ENCODE measurements at places on chromosomes 2 and 18. TPM values are rescaled to one million over a fixed set of nuclear protein-coding genes. Genes with fewer than 3 reads are reported as not detected.
A peak's percentile ranks its signal among the peaks of the same experiment; 100 is the strongest.

The MFSD2B gene
- total RNA-seq = 0.40 TPM

The GAREM2 gene
- total RNA-seq = 2.6 TPM

The ALK gene
- 0.30 TPM for total RNA-seq

The LRATD1 gene
- 3.1 TPM for total RNA-seq

The NABP1 gene
- 35.7 TPM for total RNA-seq

The TCF4 gene
- total RNA-seq = 94.4 TPM

The STK17B gene
- total RNA-seq = 54.4 TPM

The TNP1 gene
- total RNA-seq = not detected

The ABCG8 gene
- total RNA-seq = not detected

The SMYD1 gene
- total RNA-seq = not detected

DNA sequence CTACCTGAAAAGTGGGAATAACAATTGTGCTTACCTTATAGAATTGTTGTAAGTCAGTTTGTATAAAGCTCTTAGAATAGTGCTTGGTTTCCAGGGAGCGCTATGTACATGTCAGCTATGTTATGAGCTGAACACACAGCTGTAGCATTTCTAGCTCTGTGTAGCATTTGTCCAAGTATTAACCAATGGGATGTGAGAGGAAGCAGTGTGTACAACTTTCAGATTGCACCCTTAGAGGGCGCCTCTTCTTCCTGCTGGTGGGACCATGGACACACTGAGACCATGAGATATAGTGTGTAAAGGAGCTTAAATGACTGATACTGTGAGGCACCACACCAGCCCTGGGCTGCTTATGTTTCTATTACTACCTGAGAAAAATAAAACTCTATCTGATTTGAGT, 380.2 kb downstream of the LNPK start:
- H3K36me3 ChIP-seq = no peaks in the 10 kb centered on the region
- no peaks in the 10 kb centered on the region for H3K27me3 ChIP-seq
- H3K4me1 ChIP-seq = no peaks in the 10 kb centered on the region
- H3K27ac ChIP-seq = no peak overlapping the region
- no peak overlapping the region for H3K4me3 ChIP-seq

GRCh38 chr2:232793271-232793670, 16.9 kb upstream of the KCNJ13 start:
- H3K4me1 ChIP-seq = no peaks in the 10 kb centered on the region
- no peak overlapping the region for H3K4me3 ChIP-seq
- no peaks in the 10 kb centered on the region for H3K27me3 ChIP-seq
- no peak overlapping the region for H3K27ac ChIP-seq
- peaks cover 37% of the 10 kb centered on the region for H3K36me3 ChIP-seq
- DNase-seq = no peak

GRCh38 chr18:79608535-79608934, 71.1 kb upstream of the CTDP1 start:
- DNase-seq = peak; percentile 61
- H3K4me3 ChIP-seq = no peak overlapping the region
- no peaks in the 10 kb centered on the region for H3K27me3 ChIP-seq
- H3K36me3 ChIP-seq = no peaks in the 10 kb centered on the region

DNA sequence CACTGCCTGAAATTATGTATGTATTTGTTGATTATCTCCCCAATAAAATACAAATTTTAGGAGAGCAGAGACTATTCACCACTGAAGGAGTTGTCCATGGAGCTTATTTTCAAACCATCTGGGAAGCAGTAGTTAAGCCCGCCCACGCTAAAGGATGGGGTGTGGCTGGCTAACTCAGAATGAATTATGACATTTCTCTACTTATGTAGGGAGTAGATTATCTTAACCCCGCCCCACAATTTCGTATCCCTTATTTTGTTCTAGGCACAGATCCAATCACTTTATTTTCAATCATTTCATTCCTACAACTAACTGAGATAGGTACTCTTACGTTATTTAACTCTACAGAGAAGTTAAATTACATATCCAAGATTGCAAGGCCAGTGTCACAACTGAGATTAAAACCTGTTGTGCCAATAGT, 1.4 kb upstream of the LAPTM4A start:
- no peak for DNase-seq
- no peaks in the 10 kb centered on the region for H3K36me3 ChIP-seq
- H3K27me3 ChIP-seq = no peaks in the 10 kb centered on the region
- peak overlapping the region; percentile 98 for H3K27ac ChIP-seq

DNA sequence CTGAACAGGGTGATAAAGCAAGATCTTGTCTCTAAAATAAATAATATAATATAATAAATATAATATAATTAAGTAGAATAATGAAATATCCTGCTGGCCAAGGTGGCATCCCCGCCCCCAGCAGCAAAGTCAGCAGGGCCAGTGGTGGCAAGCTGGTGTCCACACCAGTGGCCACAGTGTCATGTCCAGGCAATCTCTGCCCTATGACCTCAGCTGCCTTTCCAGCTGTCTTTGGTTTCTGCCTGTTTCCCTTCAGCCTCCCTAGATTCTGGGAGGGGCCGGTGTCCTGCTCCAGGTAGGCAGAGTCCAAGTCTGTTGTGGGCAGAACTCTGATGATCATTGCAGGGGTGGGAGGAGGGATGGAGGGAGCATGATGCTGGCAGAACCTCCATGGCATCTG, 16.2 kb upstream of the STEAP3 start:
- no peak overlapping the region for H3K4me3 ChIP-seq
- H3K36me3 ChIP-seq = no peaks in the 10 kb centered on the region
- DNase-seq = no peak
- H3K27me3 ChIP-seq = no peaks in the 10 kb centered on the region

- H3K27ac ChIP-seq = no peak overlapping the region
- no peaks in the 10 kb centered on the region for H3K4me1 ChIP-seq
- DNase-seq = no peak
Measured at GRCh38 chr2:88669482-88670214, 21.8 kb upstream of the RPIA start.

- H3K4me3 ChIP-seq = no peak overlapping the region
- DNase-seq = no peak
- no peak overlapping the region for H3K27ac ChIP-seq
- H3K36me3 ChIP-seq = no peaks in the 10 kb centered on the region
Measured at GRCh38 chr2:191333911-191334357, 88.7 kb downstream of the MYO1B start.

DNA sequence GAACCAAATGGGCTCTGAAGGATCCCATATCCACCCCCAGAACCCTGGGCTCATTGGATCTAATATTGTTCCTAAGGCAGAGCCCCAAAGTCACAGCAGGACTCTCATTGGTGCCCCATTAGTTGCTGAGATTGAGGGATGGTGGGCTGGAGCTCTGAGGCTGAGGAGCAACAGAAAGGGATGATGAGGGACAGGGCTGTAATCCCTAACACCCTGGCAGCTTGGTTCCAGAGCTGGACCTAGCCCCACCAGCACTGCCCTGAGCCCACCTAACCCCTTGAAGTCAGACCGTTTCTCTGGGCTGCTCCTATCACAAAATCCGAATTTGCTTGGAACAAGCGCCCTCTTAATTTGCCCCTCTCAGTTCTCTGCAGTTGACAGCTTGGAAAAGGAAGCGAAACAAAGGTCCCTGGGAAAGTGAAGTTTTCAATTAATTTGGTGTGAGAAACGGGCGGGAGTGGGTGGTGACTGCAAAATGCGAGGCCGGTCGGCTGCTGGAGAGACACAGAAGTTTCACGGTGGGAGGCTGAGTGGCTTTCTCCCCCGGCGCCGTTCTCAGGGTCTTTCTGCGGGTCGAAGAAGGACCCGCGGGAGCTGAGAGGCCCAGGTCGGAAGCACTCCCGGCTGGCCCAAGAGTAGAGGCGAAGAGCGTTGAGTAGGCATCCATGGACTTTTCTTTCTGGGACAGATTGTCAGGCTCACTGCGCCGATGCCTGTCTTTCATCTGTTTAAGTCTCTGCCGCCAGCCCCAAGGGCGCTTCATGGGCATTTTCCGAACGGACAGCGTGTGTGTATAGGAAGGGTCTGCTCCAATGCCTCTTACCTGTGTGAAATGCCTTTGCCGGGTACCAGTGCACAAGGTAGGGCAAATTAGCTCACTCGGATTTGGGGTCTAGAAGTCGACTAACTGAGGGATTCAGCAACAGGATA, 927 bp upstream of the HOXD13 start:
- DNase-seq = no peak
- no peak overlapping the region for H3K27ac ChIP-seq
- H3K27me3 ChIP-seq = no peaks in the 10 kb centered on the region
- H3K4me3 ChIP-seq = no peak overlapping the region

GRCh38 chr18:80239830-80240229, 7.5 kb downstream of the PARD6G start:
- H3K4me1 ChIP-seq = no peaks in the 10 kb centered on the region
- no peak overlapping the region for H3K27ac ChIP-seq

DNA sequence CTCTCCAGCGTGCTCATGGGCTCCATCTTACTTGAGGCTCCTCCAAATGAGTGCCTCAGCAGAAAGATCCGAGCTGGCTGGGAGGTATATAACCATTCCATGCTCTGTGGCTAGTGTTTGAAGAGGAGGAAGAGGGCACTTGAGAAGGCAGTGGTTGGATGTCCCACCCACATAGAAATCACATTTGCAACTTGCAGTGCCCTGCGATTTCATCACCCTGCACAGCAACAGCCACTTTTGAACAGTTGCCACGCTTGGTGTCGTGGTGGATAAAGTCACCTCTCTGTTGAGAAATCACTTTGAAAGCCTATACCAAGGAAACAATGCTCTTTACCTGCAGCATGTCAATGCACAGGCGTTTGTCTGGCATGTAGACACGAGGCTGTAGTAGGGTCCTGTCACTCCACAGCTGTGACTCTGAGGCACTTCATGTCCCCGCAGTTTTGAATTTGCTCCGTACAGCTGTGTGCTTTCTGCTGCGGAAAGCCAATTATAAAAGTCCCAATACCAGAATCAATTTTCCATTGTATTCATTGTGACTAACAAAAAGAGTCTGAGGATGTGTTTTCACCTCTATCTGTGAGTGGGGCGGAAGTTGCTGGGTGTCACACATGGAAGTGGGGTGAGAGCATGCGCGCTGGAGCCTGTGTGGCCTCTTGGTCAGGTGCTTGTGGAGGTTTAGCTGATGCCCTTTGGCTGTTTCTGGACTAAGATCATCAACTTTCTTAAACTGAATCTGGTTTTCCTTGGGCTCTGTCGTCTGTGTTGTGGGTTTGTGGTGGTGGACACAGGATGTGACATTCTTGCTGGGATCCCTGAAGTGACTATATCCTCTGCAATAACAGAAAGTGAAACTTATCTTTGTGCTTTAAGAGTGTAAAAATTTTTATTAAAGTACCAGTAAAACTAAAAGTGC, 2.8 kb downstream of the CNDP2 start:
- peak overlapping the region; percentile 27 for H3K4me3 ChIP-seq
- DNase-seq = peak; percentile 89
- H3K27ac ChIP-seq = peak overlapping the region; percentile 97

DNA sequence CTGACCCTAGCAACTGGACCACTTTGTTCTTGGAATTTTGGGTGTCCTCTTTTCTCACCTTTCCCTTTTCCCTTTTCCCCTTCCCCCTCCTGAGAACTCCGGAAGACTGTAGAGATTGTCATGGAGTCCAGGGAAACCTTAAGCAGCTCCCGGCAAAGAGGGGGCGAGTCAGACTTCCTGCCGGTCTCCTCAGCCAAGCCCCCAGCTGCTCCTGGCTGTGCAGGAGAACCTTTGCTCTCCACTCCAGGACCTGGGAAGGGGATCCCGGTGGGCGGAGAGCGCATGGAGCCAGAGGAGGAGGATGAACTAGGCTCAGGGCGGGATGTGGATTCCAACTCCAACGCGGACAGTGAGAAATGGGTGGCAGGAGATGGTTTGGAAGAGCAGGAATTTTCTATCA, 20.5 kb downstream of the SETBP1 start:
- H3K4me1 ChIP-seq = peaks cover 17% of the 10 kb centered on the region
- DNase-seq = no peak
- H3K27ac ChIP-seq = peak overlapping the region; percentile 13
- H3K27me3 ChIP-seq = no peaks in the 10 kb centered on the region
- no peak overlapping the region for H3K4me3 ChIP-seq
- H3K36me3 ChIP-seq = no peaks in the 10 kb centered on the region

DNA sequence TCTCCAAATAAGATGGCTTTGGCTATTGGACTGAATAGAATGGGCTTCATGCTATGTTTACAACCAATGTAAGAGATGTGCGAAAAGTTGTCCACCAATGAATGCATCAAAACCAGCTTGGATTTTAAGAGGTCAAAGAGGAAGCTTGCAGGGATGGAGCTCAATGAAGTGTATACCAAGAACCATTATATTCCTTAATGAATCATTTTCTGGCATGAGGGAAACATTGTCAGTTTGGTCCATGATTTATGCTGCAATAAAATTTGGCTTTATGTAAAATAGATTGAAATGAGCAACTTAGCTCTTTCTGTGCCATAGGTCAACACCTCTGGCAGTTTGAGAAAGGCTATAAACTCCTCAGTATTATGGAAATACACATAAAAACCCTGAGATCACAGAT, 107.3 kb downstream of the SH3BP4 start:
- no peaks in the 10 kb centered on the region for H3K27me3 ChIP-seq
- H3K4me1 ChIP-seq = no peaks in the 10 kb centered on the region
- no peak overlapping the region for H3K4me3 ChIP-seq
- H3K36me3 ChIP-seq = peaks cover 13% of the 10 kb centered on the region
- no peak overlapping the region for H3K27ac ChIP-seq

DNA sequence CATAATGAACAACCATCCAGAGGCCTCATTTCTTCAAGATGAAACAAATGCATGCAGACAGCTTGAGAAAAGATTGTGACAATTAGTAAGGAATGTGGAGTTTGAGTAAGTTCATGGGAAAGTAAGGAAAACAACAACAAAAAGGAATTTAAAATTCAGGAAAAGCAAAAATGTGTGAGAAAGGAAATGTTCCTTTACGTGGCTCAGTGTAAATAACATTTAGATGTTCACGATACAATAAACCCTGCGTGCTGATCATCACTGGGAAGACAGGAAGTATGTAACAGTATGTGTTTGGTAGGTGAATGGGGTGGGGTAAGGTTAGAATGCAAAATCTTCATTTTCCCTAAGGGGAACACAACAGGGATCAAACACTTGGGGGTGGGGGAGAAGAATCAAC, 72.7 kb downstream of the TRIP12 start:
- no peaks in the 10 kb centered on the region for H3K27me3 ChIP-seq
- peaks cover 10% of the 10 kb centered on the region for H3K36me3 ChIP-seq
- DNase-seq = no peak
- H3K4me1 ChIP-seq = peaks cover 27% of the 10 kb centered on the region

DNA sequence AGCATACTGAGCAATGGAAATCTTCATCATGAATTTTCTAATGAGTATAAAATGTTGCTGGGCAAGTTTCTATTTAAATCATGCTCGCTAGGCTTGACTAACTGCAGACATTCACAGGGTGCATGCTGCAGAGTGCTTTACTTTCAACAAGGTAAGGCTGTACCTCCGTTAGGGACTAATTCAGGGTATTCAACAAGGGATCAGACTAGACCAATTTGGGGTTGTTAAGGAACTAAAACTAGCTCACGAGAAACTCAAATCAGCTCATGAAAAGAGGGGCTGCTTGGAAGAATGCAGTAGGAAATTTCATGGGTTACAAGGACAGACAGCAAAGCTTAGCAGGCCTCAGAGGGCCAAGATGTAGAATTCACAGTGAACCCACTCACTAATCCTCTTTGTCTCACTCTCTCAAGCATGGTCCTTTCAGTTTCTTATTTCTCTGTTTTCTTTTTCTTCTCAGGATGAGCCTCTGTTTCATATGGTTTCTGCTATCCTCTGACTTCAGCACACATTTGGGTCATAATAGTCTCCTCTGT, 2.2 kb downstream of the MYO3B start:
- no peak overlapping the region for H3K4me3 ChIP-seq
- no peaks in the 10 kb centered on the region for H3K36me3 ChIP-seq
- DNase-seq = no peak
- H3K27me3 ChIP-seq = no peaks in the 10 kb centered on the region
- no peaks in the 10 kb centered on the region for H3K4me1 ChIP-seq

GRCh38 chr2:215454519-215455246, 18.8 kb upstream of the FN1 start:
- H3K27me3 ChIP-seq = no peaks in the 10 kb centered on the region
- H3K4me1 ChIP-seq = no peaks in the 10 kb centered on the region
- no peak overlapping the region for H3K27ac ChIP-seq
- DNase-seq = no peak
- no peaks in the 10 kb centered on the region for H3K36me3 ChIP-seq
- H3K4me3 ChIP-seq = no peak overlapping the region

Data from upper lobe of left lung (tissue), 6 donors.